HCEC 1CT (cell line): ENCODE measurements at places on chromosomes 6 and 20.

DNA sequence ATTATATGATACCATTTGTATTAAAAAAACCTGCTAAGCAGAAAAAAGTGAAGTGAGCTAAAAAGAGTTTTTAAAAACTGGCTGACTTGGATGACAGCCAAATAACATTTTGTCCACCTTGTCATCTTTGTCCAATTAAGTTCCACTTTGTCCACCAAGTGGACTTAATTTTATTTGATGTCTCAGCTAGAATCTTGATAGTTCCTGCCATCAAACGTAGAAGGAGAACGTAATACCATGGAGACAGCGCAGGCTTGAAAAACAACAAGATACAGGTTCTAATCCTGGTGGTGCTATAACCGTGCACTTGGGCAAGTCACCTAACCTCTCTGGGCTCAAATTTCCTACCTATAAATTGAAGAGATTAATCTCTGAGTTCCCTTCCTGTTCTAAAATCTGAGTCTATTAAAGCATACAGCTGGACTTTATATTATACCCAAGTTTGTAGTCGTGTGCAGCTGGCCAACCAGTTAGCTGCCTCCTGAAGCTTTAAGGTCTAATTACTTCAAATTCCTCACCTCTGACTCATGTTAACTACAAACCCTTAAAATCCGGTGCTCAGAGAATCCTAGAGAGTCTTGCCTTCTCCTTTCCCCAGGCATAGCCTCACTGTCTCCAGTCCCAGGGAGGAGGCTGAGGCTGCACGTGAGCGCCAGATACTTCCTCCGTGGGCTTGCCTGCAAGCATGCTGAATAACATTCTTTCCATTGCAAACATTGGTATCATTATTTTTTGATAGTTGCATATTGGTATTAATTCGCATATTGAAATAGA, 16.8 kb downstream of the TMEM244 start:
- DNase-seq: peak; percentile 73

DNA sequence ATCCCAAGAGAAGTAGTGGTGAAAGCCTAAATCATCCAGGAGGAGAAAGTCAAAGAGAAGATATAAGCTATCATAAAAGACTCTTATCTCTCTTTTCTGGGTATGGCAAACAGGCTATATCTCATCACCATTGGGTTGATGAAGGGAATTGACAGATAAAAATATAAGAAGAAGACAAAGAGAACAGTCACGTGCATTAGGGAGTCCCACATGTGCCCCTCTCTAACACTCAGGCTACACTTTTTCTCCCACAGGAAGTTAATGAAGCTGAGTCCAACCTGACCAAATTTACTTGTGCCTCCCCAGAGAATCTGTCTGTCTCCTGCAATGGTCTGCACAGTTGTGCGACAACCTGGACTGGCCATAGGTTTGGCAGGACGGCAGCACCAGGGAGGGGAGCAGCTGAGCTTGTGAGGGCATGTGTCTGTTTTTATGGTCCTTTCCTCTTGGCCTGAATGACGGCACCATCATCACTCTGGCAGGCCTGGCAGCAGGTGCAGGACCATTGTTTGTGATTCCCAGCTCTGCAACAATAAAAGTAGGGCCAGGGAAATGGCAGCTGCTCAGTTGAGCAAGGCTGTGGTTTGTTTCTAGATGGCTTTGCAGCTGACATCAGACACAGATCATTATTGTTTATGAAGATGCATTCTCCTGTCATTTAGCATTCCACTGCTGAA, 144.5 kb upstream of the MCHR2 start:
- DNase-seq: no peak

- no peak for DNase-seq
These were observed 27.0 kb upstream of the ANKEF1 start for GRCh38 chr20:10007747-10008146.

DNA sequence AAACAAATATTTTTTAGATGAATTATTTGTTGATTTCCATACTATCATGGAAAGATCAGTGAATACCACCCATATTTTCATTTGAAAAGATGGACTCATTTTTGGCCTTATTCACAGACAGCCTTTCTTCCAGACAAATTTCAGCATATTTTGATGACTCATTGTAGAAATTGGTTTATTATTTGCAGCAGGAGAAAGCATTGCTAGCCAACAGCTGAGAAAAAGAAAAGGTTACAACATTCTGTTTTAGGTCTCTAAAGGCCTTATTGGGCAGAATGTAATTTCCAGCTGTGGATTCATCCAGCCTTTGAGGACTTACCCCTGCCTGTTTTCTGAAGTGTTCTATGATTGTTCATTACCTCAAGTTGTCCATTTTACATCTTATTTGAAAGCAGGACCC, 201.9 kb downstream of the PLCB4 start:
- DNase-seq: peak; percentile 79
